Upper lobe of left lung (tissue), 6 donors: ENCODE measurements at places on chromosomes 1 and 21. TPM values are rescaled to one million over a fixed set of nuclear protein-coding genes. Genes with fewer than 3 reads are reported as not detected.

GRCh38 chr1:201363467-201363866 lies 14.0 kb downstream of the TNNT2 start:
- DNase-seq: no peak

GRCh38 chr1:67684526-67685066 lies 405 bp upstream of the GADD45A start:
- no peak for DNase-seq

DNA sequence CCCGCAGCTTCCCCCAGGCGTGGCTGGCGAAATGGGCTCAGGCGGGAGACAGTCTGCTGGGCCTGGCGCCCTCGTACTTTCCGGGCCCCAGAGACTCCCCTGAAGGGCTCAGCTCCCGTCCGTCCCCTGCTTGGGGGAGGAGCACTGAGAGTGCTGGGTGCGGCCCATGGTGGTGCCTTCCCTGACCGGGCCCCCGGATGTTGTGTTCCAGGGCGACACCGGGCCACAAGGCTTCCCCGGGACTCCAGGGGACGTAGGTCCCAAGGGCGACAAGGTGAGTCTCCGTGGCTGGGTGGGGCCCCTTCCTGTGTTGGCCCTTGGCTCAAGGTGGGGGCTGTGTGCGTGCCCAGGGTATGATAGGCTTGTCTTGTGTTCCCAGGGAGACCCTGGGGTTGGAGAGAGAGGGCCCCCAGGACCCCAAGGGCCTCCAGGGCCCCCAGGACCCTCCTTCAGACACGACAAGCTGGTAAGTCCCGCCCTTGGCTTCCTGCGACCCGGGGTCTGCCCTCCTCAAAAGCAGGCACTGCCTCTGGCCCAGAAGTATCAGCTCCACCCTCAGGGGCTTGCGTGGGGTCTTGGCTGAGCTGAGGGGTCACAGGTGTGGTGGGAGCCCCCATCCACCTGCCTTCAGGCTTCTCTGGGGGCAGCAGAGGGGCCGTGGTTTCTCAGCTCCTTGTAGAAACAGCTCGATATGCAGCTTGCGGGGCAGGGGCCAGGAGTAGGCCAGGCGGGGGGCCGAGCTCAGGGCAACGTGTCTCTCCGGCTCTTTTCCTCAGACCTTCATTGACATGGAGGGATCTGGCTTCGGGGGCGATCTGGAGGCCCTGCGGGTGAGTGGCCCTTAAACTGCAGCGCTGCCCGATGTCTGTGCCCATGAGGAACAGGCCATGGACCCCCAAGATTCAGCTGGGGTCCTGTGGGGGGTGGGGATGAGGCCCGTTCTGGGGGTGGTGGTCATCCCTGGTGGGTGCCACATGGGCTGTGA lies 62.3 kb downstream of the SLC19A1 start:
- DNase-seq: no peak

DNA sequence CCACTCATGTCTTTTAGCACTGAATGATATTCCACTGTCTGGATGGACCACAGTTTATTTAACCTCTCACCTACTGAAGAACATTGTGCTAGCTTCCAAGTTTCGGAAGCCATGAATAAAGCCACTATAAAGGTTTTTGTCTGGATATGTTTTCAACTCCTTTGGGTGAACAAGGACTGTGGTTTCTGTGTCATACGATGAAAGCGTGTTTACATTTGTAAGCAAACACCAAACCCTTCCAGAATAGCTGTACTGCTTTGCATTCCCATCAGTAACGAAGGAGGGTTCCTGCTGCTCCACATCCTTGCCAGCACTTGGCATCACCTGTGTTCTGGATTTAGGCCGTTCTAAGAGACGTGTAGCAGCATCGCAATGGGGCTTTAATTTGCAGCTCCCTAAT lies 10.7 kb upstream of the ARHGEF16 start:
- no peak for DNase-seq

- DNase-seq: no peak
Measured at GRCh38 chr1:231196728-231197127, 34.9 kb downstream of the TRIM67 start.

GRCh38 chr1:16111771-16112595 lies 38.5 kb upstream of the FAM131C start:
- DNase-seq: no peak

GRCh38 chr1:157176016-157176415 lies 37.8 kb upstream of the ETV3 start:
- DNase-seq: no peak

DNA sequence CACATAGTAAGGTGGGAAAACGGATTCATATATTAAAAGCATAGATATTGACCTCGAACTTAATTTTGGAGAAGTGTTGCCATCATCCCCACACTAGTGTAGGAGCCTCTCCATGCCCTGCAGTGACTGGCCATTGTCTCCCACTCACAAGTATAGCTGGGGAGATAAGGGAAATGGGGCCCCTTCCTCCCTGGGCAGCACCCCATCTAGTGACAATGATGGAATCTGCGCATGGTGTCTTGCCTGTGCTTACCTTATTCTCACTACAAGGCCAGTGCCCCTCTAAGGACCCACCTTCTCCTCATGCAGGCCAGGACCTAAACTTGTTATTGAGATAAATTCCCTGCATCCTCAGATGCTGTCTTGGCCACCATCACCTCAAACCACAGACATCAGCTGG lies 374.9 kb downstream of the NTNG1 start:
- DNase-seq: no peak

- peak; percentile 49 for DNase-seq
Measured at GRCh38 chr1:2001773-2002411, 1.7 kb downstream of the CFAP74 start.

The GNG4 gene
- total RNA-seq: not detected

The C1orf210 gene
- 38.3 TPM for total RNA-seq

DNA sequence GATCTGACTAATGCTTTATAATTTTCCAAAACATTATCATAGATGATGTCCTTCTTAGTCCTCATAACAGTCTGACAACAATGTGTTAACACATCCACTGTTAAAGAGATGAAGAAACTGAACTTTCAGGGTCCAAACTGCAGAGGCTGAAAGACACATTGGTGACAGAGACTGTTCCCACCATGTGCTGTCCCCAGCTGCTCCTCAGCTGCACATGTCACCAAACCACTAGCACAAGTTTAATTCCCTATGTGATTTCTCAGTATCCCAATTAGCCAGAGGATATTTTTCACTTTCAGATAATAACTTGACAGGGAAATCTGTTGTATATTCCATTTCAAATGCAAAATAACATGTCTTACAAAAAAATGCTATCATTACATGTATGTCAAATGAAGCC lies 24.6 kb downstream of the LAMC2 start:
- no peak for DNase-seq

DNA sequence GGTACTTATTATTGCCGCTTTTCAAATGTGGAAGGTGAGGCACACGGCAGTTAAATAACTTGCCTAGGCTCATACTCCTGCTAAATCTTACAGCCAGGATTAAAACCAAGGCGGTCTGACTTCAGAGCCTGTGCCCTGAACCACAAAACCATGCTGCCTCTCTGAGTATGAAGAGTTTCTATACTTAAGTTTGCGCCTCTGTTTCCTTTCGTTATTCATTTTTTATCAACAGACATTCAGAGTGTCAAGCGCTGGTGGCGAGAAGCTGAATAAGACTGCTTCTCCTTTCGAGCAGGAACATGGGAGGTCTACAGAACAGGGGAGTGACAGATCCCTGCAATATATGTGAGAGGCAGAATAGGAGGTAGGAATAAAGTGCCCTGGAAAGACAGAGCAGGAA lies 96.0 kb upstream of the DUSP10 start:
- DNase-seq: no peak

The SPSB1 gene
- total RNA-seq: 27.5 TPM

The LHX8 gene
- total RNA-seq: not detected

The AIM2 gene
- 2.7 TPM for total RNA-seq

DNA sequence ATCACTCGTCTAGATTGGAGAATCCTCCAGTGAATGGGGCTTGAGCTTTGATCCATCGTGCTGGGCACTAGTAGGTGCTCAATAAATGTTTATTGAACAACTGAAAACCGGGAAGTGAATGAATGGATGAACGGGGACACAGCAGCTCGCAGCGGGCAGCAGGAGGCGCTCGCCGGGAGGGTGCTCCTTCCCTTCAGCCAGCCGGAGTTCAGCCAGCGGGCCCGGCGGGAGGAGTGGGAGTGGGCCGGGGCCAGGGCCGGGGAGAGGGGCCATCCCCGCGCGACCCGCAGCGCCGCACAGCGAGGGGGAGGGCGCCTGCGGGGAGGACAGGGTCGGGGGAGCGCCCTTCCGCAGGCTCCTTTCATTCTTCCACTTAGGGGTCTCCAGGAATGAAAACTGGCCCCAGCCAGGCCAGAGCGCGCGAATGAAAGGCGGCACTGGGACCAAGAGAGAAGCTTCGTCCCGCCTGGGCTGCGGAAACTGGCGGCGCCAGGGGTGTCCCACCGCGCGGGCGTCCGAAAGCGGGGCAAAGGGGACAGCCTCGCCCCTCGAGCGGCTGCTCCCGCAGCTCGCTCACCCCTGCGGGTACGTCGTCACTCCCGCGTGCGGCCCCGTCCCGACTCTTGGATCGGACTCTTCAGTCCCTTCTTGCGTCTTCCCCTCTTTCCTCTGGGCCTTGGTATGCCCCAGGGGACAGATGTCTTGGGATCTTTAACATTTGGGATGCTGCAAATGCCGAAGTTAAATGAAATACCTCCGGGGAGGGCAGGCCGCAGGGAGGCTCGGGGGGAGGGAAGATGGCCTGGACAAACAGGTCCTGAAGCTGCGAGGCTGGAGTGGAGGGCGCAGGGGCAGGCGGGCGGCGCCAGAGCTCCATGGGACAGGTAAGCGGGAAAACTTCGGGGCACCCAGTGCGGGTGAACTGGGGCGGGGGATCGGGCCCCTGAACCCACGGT lies 3.6 kb upstream of the INAVA start:
- DNase-seq: peak; percentile 89

- no peak for DNase-seq
Measured at GRCh38 chr1:203086992-203087763, 1.4 kb upstream of the MYOG start.

- no peak for DNase-seq
Measured at GRCh38 chr1:218810306-218810705, 363.4 kb upstream of the LYPLAL1 start.
